ENCODE measurements at places on chromosomes 2 and 18. TPM values are rescaled to one million over a fixed set of nuclear protein-coding genes. Genes with fewer than 3 reads are reported as not detected.
A peak's percentile ranks its signal among the peaks of the same experiment; 100 is the strongest.

DNA sequence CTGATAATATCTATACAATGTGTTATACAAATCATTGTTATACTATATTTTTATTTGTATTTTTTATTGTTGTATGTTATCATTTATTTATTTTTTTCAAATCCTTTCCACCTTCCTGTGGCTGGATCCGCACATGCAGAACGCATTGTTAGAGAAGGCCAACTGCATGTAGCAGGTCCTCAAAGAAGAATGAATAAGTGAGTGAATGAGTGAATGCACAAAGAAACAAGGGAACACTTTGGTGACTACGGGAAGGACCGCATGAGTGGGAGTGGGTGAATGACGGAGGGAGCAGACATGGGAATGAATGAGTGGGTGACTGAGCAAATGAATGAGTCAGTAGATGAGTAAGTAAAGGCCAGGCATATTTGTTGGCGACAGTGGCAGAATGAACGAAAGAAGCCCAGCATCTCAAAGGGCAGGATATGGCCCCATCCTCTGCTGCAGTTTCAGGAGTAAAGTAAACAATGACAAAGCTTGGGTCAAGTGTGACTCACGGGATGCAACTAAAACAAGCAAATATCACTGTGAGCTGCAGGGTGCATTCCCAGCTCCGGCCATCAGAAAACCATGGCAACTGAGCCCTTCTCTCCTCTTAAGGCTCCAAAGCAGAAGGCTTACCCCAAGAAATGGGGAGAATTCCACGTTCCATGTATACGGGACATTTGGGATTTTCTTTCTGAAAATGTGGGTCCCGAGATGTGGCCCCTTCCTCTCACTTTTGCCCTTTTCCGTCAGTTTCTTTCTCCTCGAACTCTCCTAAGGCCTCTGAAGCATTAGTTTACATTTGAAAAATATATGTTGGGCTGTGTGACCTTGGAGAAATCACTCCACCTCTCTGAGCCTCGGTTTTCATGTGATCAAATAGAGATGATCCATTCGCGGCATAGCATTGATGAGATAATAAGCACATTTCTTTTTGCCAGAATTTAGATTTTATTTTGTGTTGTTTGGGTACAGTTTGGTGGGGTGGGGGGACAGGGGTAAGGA is 24.5 kb downstream of the KCNF1 start:
- peak; percentile 98 for DNase-seq

- DNase-seq, result no peak
Measured at GRCh38 chr18:3793545-3793944, 343.6 kb downstream of the TGIF1 start.

CHN1 gene
- 61.4 TPM for total RNA-seq

DNA sequence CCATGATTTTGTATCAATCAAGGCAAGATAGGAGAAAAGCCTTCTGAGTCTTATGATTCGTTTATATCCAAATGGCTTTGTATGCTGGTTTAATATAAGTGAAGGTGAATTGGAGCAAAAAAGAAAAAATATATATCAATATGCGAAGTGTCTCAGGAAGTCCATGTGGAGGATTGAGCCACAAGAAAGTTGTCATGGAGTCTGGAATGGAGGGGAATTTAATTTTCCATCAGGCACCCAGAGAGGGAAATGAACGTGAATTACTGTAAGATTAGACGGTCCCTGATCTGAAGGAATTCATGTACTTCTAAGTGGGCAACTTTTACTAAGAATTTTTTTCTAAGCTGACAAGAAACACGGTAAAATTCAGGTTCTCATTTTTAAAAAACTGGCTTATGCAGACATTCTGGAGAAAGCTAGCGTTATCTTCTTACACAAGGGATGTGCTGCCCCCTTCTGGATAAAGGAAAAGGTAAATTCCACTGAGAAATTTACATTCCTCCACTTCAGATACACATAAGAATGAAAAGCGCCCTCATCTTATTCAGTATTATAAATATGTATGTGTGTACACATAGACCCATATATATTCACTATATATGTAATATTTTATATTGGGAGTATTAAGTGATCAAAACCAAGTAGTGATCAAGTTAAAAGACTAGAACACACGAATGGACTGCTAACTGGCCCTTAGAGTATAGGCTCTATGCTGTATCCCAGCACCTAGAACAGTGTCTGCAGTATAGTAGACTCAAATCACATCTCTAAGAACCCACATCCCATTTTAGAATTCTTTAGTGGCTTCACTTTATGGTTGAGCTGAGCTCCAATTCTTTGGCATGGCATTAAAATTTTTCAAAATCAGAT is 289.0 kb upstream of the TFPI start:
- peak; percentile 70 for DNase-seq

CLHC1 gene
- total RNA-seq, result 2.4 TPM

DNA sequence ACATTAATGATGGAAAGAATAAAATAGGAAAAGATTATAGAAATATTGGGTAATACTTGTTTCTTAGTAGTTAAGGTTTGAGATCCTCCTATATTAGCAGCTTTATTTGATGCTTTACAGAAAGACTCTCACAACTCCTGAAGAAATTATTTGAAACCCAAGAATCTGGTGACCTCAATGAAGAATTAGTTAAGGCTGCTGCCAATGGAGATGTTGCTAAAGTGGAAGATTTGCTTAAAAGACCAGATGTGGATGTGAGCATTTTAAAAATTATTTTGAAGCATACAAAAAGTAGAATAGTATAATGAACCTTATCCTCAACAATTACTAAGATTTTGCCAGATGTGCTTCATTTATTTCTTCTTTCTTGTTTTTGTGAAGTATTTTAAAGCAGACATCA is 59.1 kb downstream of the MIB1 start:
- no peak for DNase-seq

DNA sequence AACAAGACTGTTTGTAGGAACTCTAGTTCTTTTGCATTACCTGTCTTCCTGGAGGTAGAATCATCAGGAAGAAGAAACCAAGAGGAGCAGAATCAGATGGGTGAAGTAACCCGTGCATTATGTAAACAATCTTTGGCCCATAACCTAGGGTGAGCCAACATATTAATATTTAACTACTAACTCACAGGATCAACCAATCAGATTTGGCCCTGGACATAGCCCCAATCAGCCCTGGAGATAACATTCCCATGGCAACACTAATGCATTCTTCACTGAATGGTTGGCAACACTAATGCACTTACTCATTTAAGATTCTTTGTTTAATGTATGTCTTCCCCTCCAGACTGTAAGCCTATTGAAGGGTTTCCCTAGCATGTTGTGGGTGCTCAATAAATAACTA is 72.0 kb upstream of the CTAGE1 start:
- no peak for DNase-seq

SLC4A5 gene
- total RNA-seq, result not detected

- DNase-seq, result no peak
Measured at GRCh38 chr2:38598991-38599295, 3.8 kb downstream of the HNRNPLL start.

ZSWIM2 gene
- total RNA-seq, result 0.06 TPM

FABP1 gene
- total RNA-seq, result not detected

DNA sequence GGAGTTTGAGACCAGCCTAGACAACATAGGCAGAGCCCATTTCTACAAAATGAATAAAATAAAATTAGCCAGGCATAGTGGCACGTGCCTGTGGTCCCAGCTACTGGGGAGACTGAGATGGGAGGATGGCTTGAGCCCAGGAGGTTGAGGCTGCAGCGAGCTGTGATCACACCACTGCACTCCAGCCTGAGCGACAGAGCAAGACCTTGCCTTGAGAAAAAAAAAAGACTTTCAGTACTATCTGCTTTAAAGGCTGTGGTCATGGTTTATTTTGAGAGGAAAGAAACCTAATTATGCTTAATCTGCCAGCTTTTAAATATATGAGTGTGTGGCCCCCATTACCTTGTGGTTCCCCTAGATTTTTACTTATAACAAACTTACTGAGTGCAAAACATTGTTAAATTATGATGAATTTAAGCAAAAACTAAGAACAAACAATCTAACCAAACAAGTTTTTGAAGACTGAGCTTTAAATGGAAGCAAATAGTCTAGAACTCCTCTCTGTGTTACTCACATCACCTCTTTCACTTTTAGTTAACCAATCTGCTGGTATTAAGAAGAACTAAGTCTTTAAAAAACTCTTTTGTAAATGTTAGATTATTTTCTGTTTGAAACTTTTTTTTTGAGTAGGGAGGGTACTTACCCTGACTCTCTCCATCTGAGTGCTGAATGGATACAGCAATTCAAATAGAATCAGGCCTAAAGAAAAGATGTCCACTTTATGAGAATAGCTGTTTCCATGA is 65.4 kb downstream of the EIF2AK3 start:
- DNase-seq, result no peak

DNA sequence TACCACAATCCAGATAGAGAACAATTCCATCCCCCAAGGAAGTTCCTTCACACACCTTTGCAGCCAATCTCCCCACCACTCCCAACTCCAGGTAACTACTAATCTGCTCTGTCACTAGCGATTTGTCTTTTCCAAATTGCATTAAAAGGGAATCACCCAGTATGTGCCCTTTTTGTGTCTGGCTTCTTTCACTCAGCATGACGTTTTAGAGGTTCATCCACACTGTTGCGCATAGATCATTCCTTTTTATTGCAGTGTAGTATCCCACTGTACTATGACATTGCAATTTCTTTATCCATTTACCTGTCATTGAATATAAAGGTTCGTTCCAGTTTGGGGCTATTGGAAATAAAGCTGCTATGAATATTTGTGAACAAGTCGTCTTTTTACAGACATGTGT is 31.6 kb downstream of the TNS1 start:
- no peak for DNase-seq

FOXD4L1 gene
- not detected for total RNA-seq

All from LHCN-M2 (cell line).